ENCODE measurements at places on chromosomes 12 and 14. TPM values are rescaled to one million over a fixed set of nuclear protein-coding genes. Genes with fewer than 3 reads are reported as not detected.

OAS1 gene
- total RNA-seq, result 4.9 TPM

STYK1 gene
- total RNA-seq, result 19.5 TPM

CHGA gene
- not detected for total RNA-seq

NELL2 gene
- total RNA-seq, result not detected

TAS2R7 gene
- not detected for total RNA-seq

TAMALIN gene
- total RNA-seq, result 41.4 TPM

PLEKHA5 gene
- 12.9 TPM for total RNA-seq

PMCH gene
- 0.09 TPM for total RNA-seq

SLC4A8 gene
- 4.9 TPM for total RNA-seq

EGLN3 gene
- total RNA-seq, result 13.1 TPM
